PC-9 (cell line): ENCODE measurements at places on chromosomes 5 and 9. TPM values are rescaled to one million over a fixed set of nuclear protein-coding genes. Genes with fewer than 3 reads are reported as not detected.

Gene LECT2
- total RNA-seq: not detected in 2 replicates

Gene FAT2
- total RNA-seq: 0.28 and 0.48 TPM in 2 replicates

Gene CBY3
- total RNA-seq: not detected in 2 replicates

GRCh38 chr5:95924720-95925377, 36.8 kb downstream of the ELL2 start:
- no peak for DNase-seq
- H3K36me3 ChIP-seq: no peaks in the 10 kb centered on the region
- H3K4me1 ChIP-seq: peaks cover 6% of the 10 kb centered on the region; the same call in 1 of the 2 replicates
- H3K4me3 ChIP-seq: no peak overlapping the region

GRCh38 chr9:123305879-123306278, 37.5 kb upstream of the STRBP start:
- H3K4me3 ChIP-seq: no peak overlapping the region
- H3K4me1 ChIP-seq: no peaks in the 10 kb centered on the region
- no peaks in the 10 kb centered on the region for H3K27me3 ChIP-seq
- H3K36me3 ChIP-seq: no peaks in the 10 kb centered on the region
- H3K27ac ChIP-seq: no peak overlapping the region
